ENCODE measurements at places on chromosomes 6 and 20.

DNA sequence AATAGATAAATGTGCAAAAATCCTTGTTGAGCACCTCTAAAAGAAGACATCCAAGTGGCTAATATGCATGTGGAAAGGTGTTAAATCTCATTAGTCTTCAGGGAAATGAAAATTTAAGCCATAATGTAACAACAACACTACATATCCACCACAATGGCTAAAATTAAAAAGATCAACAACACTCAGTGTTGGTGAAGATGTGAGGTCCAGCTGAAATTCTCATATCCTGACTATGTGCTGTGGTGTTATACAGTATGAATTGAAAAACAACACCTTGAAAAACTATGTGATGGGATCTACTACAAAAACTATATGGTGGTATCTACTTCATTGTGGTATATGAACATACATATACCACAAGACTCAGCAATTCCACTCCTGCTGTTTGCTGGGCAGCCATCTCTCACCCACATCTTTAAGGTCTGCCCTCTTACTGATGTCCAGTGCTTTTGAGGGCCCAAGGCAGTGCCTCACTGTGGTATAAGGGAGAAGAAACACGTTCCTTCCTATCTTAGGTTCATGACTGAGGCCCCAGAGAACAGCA is 146.4 kb downstream of the CD83 start:
- DNase-seq: no peak

DNA sequence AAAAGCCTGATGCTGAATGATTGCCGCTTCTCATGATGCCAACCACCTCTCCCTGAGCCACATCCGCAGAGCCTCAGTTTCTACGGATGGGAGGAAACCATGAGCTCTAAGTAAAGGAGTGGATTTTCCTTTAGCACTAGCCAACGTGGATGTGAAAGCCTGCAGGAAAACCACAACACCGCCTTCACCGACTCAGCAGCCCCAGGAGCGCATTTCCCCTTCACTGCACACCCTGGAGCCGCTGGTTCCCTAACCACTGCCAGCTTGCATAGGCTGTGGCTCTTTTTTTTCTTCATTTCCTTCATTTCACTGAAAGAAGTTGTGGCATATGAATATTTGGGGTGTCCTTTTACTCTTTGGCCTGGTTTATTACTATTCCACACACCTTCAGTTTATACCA is 50.5 kb upstream of the SSTR4 start:
- no peak for DNase-seq

- no peak for DNase-seq
Measured at GRCh38 chr20:1252416-1252815, 13.7 kb upstream of the SNPH start.

DNA sequence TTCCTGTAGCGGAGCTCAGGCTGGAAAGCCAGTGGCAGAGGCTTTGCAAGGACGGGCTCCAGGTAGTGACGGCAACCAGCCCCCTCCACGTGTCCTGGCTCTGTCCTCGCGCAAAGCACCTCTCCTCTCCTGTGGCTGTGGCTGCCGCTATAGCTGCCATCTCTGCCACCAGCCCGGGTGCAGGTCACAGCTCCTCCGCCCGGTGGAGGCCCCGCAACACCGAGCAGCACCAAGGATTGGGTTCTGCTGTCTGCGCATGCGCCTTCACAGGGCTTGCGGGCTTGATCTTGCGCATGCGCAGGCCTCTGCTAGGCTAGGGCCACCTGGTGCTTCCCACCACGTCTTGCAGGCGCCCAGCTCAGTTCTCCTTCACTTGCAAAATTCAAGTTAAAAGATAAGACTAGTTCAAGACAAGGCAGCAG is 625.4 kb downstream of the QKI start:
- peak; percentile 69 for DNase-seq
